Hepatocyte (in vitro differentiated cells): ENCODE measurements at places on chromosomes 4 and X.

GRCh38 chr4:185394568-185395237 lies 1.0 kb downstream of the LRP2BP start:
- no peak for DNase-seq

- no peak for DNase-seq
Measured at GRCh38 chr4:98851806-98852205, 77.1 kb downstream of the EIF4E start.

DNA sequence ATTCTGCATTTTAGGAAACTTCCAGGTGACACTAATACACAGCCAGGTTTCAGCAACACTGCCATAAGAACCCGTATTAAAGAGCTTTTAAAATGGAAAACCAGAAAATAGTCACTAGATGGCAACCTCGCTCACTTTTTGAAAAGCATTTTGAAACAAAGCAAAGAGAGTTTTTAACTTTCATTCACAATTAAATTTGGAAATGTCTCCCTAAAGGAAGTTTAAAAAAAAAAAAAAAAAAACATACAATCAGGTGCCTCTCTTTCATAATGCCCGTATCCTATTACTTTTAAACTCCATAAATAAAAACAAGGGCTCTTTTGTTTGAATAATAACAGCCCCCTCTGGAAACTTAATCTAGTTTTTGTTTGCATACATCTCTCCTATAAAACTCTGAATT lies 20.3 kb downstream of the MEPE start:
- DNase-seq: peak; percentile 62

- DNase-seq: no peak
Measured at GRCh38 chr4:67549123-67549522, 3.8 kb upstream of the CENPC start.

GRCh38 chr4:172986114-172986513 lies 182.5 kb upstream of the GALNT7 start:
- DNase-seq: no peak

DNA sequence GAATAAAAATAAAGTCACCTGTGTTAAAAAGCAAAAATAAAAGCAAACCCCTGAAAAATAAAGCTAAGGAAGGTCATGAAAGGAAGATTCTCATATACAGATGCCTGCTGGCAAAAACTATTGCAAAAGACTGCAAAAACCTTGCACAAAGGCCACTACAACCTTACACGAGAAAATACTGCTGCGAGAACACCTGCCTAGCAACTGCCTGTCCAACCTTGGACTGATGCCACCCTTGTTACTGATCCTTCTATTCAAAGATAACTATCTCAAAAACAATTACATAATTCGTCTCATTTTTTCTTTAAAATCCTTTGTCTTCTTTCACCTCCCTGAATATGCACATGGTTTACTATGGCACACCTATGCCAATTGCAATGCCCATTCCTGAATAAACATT lies 49.6 kb downstream of the SLC2A9 start:
- no peak for DNase-seq

DNA sequence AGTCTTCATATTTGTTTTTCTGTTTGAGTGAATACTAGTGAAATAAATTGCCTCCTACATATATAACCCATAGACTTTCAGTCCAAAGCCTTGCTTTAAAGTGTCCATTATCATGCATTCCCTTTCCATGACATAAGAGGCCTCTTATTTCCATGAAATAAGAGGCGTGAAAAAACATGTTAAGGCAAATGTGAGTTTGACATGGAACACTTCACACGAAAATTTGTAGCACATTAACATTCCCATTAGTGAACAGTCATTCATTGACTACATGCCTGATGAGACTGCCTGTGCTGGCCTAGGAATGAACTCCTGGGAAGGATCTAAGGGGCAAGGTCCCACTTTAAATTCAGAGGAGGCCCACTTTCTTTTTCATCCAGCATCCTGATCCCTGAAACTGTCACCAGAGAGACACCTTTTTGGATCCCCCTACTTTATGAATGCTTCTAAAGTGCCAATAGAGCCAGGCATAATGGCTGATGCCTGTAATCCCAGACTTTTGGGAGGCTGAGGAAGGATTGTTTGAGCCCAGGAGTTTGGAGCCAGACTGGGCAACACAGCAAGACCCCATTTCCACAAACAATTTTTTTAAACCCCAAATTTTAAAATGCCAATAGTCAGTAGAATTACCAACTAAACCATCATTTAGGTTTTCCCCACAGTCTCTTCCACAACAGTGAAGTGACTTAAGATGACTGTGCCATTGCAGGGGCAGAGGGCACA lies 6.7 kb downstream of the RTL8B start:
- DNase-seq: no peak

DNA sequence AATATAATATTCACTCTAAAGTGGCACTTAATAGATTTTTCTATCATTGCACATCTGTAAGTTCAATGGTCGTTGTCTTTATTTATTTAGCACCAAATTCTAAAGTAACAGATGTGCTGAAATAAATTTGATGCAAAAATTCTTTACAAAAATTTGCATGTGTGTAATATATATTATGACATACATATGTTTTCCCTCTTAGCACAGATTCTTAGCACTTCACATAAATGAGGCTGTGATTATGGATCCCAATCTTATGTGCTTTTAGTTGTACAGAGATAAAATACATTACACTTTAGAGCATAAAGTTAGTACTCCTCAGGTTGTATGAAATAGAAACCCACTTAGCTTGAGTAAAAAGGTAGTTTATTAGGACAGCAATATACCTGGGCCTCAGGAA lies 915.1 kb downstream of the ADGRL3 start:
- DNase-seq: no peak

DNA sequence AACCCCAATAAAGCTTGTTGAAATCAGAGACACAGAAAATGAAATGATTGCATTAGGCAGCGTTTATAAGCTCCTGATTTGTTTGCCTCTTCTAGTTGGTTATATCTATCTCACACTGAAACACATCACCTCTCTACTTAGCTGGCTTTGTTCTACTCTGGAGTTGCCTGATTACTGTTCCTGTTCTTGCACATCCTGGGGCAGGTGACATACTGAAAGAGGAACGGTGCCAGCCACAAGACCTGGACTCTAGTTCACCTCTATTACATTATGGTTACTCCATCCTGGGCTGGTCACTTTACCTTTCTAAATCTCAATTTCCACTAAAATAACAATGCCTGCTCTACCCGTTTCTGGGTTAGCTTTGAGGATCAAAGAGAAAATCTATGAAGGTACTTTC lies 47.9 kb downstream of the TRIM2 start:
- DNase-seq: no peak
